ENCODE measurements at places on chromosomes 12 and 14. TPM values are rescaled to one million over a fixed set of nuclear protein-coding genes. Genes with fewer than 3 reads are reported as not detected.

The FOXG1 gene
- total RNA-seq: not detected

GRCh38 chr14:105294142-105294597, 6.6 kb downstream of the BRF1 start:
- peak; percentile 77 for DNase-seq

The DYRK2 gene
- 29.6 TPM for total RNA-seq

GRCh38 chr12:67515679-67516340, 132.7 kb upstream of the DYRK2 start:
- no peak for DNase-seq

The RIMBP2 gene
- total RNA-seq: not detected

- no peak for DNase-seq
These were observed 59.2 kb upstream of the PELI2 start for GRCh38 chr14:56059054-56059453.

The ATG14 gene
- total RNA-seq: 5.9 TPM

- no peak for DNase-seq
These were observed 270.7 kb downstream of the ALG10 start for GRCh38 chr12:34292736-34293625.

The WNT1 gene
- not detected for total RNA-seq

GRCh38 chr12:94309373-94309772, 150.3 kb downstream of the CEP83 start:
- no peak for DNase-seq

DNA sequence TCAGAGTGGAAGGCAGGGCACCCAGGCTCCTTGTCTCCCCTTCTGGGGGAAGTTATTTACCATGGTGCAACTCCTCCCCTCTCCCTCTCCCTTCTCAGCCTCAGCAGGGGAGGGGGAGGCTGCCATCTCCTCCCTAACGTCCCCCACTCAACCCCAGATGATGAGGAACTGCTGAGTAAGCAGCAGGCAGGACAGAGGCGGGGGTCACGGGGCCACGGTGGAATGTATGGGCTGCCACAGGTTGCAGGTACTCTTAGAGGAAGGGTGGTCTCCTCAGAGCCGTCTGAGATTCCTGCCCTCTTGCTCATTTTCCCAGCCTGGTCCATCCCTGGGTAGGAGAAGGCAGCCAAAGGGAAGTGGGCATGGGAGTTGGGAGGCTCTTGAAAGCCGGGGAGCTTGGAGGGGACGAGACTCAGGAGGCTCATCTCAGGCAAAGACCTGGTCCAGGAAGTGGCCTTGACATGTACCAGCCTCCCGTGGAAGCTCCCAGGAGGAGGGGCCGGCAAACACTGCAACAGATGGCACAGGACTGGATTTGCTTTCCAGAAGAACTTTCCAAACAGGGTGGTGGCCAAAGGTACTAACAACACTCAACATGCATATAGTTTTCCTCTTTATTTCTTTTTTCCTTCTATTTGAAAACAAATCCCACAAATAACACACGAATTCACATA, 19.0 kb downstream of the RIN3 start:
- no peak for DNase-seq

The VWF gene
- total RNA-seq: 0.24 TPM

DNA sequence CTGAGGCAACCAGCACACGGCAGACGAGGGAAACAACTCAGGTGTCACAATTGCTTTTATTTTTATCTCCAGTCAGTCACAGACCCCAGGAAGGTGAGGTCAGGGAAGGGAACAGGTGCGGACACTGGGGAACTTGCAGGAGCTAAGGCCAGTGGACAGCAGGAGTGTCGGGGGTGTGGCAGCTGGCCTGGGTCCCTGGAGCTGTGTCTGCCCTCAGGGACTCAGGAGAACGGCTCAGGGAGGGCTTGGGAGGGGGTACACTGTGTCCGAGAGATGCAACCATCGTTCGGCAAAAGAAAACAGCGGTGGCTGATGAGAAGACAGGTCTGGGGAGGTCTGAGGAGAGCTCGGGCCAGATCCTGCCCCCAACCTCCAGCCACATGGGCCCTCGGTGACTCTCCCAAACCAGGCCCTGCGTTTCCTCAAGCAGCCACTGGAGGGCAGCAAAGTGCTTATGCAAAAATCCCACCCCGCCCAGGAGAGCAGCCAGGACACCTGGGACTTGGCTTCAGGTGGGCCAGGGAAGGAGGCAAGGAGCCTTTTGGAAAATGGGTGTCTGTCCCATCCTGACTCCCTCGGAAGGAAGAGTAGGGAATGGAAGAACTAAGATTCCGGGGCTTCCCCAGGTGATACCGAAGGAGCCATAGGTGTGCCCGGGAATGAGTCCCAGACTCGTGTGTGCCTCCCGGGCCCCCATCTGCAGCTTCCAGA, 24.1 kb upstream of the BCDIN3D start:
- DNase-seq: peak; percentile 72

The WDHD1 gene
- 69.2 TPM for total RNA-seq

DNA sequence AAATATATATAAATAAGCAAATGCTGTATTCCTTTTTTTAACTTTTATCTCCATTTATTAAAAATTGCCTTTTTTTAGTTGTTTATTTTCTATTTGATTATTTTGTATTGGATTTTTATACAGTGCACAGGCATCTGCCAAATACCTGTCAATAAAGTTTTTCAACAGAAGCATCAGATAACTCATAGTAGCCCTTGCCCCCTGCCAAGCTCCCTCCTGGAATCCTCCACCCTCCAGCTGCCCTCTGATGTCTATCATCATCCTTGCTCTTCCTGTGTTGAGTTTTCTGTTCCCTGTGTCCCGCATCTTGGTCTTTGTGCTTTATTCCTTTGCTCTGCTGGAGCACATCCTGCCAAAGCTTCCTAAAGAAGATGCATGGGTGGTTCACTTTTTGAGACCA, 16.6 kb downstream of the GLRX5 start:
- DNase-seq: no peak

DNA sequence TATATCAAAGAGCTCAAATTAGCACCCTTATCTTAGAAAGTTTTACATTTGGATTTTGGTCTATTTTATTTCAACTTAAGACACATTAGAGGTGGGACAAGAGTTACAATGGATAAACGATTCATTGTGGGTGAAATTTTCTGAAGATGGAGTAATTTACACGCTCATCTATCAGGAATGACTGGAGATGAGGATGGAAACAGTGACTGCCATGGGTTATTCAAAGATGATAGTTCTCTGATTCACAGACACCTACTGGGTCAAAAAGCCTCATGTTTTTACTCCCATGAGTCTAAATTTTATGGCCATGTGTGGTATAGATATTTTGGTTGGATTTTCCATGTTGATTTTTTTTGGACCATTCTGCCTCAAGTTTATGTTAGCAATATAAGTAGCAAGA, 22.1 kb downstream of the SAMD4A start:
- no peak for DNase-seq

GRCh38 chr14:35287431-35288013, 4.7 kb upstream of the PSMA6 start:
- peak; percentile 56 for DNase-seq

The HOXC9 gene
- not detected for total RNA-seq

DNA sequence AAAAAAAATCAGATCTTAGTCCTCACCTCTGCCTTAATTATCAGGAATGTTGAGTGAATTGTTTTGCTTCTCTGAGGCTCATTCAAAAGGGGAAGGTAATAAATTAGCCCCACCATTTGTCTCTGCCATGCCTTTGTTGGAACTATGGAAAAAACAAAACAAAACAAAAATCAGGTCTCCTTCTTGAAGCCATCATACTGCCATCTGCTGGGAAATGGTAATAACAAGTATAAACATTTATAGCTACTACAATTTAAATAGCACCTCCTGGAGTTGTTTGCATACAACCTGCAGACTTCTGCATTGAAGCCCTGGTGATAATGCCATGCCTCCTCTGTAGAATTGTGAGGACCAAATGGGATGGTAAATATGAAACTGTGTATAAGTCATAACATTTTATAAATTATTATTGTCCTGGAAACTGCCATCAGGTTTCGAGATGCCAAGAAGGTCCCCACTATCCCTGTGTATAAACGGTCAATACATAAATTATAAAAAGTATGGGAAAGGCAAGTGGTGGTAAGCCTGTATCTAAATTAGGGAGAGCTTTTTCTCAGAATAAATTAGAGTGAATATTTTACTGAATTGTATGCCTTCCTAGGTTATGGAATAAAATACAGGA, 87.2 kb upstream of the FGD4 start:
- DNase-seq: no peak

- DNase-seq: no peak
These were observed 101.8 kb upstream of the NAP1L1 start for GRCh38 chr12:76186131-76186906.

GRCh38 chr12:116266168-116266601, 11.3 kb downstream of the MED13L start:
- DNase-seq: no peak

DNA sequence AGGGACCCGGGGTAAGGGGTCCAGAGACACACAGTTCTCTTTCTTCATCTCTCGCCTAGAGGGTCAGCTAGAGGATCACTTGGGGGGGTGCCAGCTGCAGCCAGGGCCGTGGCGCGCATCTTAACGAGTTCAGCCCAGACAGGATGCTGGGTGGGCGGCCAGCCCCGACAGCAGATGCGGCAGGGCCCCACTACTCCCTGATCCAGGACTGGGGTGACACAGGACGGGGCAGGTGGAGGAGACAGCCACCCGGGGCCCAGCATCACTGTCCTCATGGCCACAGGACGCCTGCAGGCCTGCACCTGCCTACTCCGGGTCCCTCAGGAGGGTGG, 12.8 kb downstream of the AKT1 start:
- no peak for DNase-seq

The RNASE9 gene
- total RNA-seq: not detected

The PMCH gene
- 0.68 TPM for total RNA-seq

DNA sequence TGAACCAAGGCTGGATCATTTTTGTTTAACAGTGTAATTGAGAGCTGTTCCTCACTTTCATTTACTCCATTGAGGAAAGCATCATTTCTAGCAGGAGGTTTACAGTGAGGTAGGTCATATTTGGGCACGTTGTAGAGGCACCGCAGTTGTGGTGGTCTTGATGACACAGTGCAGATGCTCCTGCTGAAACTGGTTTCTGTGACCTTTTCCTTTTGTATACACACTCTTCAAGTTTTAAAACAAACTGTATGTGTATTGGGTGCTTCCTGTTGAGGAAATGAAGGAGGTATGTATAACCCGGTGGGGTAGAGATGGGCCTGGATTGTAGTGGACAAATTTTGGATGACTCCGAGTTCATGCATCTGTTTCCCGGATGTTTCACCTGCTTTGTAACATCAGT, 456.3 kb upstream of the RGS6 start:
- DNase-seq: peak; percentile 48

- no peak for DNase-seq
These were observed 401.5 kb downstream of the MDGA2 start for GRCh38 chr14:47273939-47274338.

DNA sequence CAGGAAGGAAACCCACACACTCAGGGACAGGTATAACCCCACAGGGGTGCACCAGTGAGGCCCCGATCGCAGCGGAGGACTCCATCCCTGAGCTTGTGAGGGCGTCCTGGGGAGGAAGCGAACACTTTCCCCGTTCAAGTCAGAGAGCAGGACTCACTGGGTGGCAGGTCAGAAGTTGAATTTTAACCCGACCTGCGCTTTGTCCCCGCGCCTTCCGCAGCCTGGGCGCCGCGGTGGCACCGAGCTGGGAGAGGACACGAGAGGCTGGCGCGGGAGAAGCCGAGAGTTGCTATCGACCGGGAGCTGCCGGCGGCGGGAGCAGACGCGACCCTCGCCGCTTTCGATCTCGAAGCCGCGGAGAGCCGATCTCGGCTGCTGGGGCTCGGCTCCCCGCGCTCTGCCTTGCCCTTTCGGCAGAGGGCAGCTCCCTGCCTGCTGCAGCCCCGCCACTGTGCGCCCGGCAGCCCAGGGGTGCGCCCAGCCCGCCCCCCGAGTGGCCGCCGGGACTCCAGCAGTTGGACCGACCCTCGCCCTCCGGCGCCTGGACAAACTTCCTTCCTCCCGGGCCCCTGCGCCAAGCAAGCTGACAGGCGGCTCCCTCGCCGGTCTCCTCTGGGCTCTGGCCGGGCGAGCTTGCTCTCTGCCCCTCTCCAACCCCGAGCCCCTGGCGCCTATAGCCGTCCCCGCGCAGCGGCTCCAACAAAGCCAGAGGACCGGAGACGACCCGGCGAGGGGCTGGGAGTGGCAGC, 918 bp downstream of the LIN7A start:
- DNase-seq: no peak

- no peak for DNase-seq
These were observed 4.3 kb upstream of the PRICKLE1 start for GRCh38 chr12:42593874-42594273.

The IL31 gene
- not detected for total RNA-seq

GRCh38 chr14:87940894-87941293, 52.1 kb downstream of the GALC start:
- no peak for DNase-seq

DNA sequence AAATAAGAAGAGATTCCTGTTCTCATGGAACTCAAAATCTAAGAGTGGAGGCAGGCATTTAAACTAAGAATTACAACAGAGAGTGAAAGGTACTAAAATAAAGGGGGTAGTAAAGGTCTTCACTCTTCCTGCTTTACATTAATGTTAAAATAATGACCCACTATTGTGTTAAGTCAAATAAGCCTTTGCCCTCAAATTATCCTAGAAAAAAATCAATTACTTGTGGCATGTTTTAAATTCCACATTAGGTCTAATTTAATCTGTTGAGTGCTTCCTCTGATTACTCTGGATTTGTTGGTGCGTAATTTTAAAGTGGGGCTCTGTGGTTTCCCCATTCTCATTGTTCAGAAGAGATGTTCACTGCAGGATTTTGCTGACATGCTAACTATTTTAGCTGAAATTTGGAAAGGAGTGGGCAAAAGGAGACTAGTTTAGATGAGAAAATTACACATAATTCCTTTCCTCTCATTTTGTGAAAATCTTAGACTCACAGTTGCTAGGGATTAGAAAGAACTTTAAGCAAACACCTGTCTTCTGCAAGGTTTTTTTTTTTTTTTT, 35.5 kb downstream of the BTG1 start:
- no peak for DNase-seq

GRCh38 chr12:70005864-70006618, 181.0 kb downstream of the MYRFL start:
- DNase-seq: no peak

The P2RX4 gene
- total RNA-seq: 17.8 TPM

The MYF5 gene
- total RNA-seq: not detected

GRCh38 chr12:104514092-104514810, 57.5 kb downstream of the CHST11 start:
- no peak for DNase-seq

The CDCA4 gene
- total RNA-seq: 89.7 TPM

GRCh38 chr12:11016937-11017336, 5.5 kb downstream of the TAS2R19 start:
- no peak for DNase-seq

DNA sequence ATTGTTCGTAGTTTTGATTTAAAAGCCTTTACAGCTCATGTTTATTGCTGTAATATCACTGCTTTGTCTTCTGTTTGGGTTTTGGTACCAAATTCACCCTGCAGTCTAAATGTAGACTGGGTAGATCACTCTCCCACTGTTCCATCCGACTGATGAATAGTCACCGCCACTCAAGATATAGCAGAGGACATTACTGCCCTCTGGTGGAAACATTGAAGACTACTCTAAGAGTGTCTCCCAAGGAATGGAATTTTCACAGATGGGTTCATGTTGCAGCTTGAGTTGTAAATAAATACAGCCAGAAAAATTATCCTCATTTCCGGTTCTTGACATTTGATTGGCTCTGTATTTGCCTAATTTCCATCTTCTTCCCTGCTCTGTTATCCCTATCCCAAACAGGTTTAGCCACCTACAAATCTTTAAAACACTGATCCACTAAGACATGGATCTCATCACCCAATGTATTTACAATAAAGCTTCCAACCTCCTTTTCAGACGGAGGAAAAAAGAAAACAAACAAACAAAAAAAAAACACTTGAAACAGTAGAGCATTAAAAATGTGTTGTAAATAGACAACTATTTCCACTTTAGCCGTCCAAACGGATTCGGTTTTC, 198.3 kb upstream of the CPNE8 start:
- no peak for DNase-seq

The TNFAIP2 gene
- total RNA-seq: 0.85 TPM

The GMPR2 gene
- total RNA-seq: 48.4 TPM

Data from activated naive CD8-positive, alpha-beta T cell treated with anti-CD3 and anti-CD28 coated beads for 36 hours (primary cell).